ENCODE measurements at places on chromosomes 5 and 9.
A peak's percentile ranks its signal among the peaks of the same experiment; 100 is the strongest.

DNA sequence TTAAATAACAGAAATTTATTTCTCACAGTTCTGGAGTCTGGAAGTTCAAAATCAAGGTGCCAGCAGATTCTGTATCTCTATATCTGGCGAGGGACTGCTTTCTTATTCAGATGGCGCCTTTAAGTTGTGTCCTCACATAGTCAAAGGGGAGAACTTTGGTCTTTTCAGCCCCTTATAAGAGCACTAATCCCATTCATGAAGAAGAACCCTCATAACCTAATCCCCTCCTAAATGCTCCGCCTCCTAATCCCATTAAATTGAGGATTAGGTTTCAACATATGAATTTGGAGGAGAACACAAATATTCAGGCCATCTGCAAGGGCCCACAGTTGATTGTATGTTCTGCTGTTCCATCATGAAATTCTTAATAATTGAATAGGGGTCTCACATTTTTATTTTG, 10.8 kb upstream of the CCDC152 start:
- no peak for DNase-seq

GRCh38 chr5:73443829-73444498, 4.6 kb downstream of the FOXD1 start:
- DNase-seq, result no peak

DNA sequence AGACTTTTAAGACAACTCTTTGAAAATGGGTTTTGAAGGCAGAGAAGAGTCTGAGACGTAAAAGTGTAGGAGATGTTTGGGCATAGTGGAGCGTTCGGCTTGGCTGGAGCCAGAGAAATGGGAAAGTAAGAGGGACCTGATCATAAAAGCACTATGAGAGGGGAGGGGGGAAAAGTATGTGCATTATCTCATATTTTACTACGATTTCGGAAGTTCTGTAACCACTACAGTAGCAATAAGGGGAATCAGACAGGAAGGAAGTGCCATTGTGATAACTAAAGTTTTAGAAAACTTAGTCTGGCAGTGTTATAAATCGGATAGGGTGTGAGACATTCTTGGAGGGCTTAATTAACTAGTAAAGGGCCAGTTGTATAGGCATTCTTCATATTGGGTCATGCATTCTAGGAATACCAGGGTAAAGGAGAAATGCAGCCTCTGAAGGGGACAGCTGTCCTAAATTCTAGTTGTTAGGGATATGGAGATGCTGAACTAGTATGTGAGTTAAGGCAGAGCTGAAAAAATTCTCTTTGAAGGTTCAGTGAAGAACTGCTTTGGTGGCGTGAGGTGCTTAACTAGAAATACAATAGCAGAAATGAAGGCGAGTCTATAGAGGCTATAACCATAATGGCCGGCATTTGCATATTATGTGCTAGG, 83.8 kb upstream of the FREM1 start:
- DNase-seq, result no peak

GRCh38 chr5:124745928-124746915, at the start of gene ZNF608:
TSS of gene ZNF608 (minus strand) at chr5:124746639. CDS start at chr5:124744989, 1,650 bp downstream.
- no peak for DNase-seq

DNA sequence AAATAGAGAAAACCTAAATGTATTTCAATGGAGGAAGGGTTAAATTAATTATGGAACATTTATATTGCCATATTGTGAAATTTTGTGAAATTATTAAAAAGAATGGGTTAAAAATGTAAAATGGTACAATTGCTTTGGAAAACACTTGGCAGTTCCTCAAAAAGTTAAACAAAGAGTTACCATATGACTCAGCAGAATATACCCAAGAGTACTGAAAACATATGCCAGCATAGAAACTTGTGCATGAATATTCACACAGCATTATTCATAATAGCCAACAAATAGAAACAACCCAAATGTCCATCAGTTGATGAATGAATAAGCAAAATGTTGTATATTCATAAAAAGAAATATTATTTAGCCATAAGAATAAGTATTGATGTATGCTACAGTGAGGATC, 181.0 kb upstream of the MAST4 start:
- DNase-seq, result no peak

- DNase-seq, result no peak
Measured at GRCh38 chr9:11141357-11141756, 528.6 kb upstream of the PTPRD start.

GRCh38 chr9:2050236-2050635, 35.1 kb downstream of the SMARCA2 start:
- no peak for DNase-seq

DNA sequence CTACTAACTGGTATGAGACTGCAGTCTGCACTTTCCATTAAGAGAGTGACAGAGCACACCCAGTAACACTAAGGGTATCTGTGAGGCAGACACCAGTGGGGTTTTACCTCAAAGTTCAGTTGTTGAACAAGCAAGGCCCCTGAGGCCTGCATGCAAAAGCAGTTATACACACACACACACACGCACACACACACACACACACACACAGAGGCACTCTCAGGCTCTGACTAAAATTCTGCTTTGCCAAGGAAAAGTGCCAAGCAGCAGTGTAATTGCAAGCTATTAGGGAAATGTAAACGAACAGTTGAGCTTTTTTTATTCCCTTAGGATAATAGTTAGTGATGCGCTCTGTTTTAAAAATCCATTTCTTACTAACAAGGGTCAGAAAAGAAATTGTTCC, 377.1 kb downstream of the SPOCK1 start:
- DNase-seq, result peak; percentile 5

DNA sequence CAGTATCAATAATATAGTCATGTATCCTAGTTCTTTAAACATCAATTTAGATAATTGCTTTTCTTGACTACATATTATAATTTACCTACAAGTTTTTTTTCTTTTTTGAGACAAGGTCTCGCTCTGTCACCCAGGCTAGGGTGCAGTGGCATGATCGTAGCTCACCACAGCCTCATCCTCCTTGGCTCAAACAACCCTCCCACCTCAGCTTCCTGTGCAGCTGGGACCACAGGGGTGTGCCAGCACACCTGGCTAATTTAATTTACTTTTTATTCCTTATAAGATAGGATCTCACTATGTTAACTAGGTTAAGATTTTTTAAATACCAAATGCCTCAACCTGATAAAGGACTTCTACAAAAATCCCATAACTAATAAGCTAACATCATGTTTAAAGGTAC, 21.1 kb downstream of the UIMC1 start:
- DNase-seq, result no peak

- DNase-seq, result no peak
Measured at GRCh38 chr9:19184144-19184917, 46.2 kb upstream of the DENND4C start.

DNA sequence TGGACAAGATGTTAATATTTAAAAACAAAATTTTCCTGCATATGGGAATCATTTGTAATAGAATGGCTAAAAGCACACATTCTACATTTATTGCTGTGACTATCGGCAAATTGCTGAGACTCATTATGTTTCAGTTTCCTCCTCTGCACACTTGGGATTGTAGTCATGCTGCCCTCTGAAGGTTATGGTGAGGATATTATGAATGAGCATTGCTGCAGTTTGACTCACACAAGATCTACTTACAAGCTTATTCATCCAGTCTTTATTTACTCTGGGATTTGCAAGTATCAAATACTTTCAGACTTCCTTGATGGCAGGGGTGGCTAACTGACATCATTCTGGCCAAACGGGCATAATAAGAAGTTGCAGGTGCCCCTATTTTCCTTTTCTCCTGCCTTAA, 9.5 kb upstream of the NFIL3 start:
- DNase-seq, result no peak

DNA sequence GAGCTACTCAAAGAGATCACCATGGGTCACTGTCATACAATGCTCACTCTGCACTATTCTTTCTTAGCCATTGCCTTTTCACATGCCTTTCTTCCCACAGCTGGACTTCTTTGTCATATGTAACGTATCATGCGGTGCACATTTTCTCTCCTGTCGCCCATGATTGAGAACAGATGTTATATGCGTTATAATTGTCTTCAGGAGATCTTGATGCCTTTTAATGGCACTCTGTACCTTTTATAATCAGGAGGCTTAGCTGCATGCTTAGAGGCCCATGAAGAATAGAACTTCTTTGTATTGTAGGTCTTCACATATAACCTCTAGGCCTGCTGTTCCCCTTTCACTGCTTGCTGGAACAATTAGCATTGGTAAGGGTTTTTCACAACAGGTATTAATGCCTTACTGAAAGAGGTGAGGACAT, 436.1 kb downstream of the CDH10 start:
- no peak for DNase-seq

DNA sequence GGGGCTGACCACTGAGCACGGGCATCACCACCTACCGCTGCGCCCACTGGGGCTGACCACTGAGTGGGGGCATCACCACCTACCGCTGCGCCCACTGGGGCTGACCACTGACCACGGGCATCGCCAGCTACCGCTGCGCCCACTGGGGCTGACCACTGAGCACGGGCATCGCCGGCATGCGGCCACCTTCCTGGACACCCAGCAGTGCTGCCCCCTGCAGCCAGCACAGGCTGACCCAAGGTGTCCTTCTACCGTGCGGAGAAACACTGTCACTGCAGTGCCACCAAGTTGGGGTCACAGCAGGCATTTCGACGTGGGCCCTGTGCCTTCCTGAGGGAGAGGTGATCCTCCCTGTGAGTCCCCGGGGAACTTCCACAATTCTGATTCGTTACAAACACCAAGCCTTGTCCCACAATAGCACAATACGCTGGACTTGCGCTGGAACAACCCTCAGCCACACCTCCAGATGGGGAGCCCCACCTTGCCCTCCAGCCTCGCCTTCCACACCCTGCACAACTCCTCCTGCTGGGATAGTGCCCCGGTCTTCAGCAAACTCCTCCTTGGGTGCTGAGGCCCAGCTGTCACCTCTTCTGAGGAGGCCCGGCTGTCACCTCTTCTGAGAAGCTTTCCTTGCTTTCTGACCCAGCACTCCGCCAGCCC, 90.3 kb upstream of the SARDH start:
- DNase-seq, result no peak

GRCh38 chr5:179345433-179346321, at the start of gene ADAMTS2:
TSS of gene ADAMTS2 (minus strand) at chr5:179345461. CDS start at chr5:179345328, 133 bp downstream.
- DNase-seq, result no peak

DNA sequence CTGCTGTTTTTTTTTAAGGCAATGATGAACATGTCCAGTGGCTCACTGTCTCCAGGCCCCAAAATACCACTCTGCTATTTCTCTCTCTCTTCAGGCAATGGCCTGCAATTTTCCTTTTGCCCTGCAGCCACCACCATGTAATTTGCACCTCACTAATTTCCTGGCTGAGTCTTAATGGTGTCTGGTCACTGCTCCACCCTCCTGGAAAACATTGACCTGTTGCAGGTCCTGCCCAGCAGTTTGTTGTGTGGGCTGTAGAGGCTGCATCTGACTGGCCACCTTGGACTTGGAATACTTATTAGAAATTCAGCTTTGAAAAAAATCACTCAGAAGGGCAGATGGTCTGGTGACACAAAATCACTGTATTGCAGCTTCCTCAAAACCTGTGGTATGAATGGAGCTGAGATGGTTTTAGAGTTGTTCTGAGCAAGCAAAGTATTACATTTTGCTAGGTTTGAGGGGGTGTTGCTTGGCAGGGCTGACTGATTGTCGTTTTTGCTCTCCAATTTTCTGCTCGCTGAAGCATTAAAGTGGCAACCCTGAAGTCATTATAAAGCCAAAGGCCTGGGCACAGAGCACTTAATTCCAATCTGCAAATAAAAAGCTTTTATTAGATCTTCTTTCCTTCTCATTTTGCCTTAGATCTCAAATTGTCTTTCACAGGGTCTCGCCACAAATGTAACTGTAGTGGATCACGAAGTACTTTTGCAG, 134.8 kb downstream of the TMEM174 start:
- no peak for DNase-seq

DNA sequence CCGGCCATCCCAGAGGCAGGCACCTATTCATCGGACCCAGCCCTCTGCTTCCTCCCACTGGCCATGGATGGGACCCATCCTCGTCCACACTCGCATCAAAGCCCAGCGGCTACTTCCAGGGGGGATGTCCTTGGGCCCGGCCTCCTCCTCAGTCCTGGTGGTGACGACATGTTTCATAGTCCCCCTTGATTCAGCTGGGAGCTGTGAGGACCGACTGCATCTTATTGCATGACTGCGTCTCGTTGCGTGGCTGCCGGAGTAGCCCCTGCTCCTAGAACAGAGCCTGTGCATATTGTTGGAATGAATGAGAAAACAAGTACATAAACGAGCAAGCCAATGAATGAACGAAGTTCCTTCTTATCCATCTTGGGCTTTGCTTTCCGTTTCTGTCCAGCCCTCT, 12.8 kb downstream of the NCS1 start:
- no peak for DNase-seq

DNA sequence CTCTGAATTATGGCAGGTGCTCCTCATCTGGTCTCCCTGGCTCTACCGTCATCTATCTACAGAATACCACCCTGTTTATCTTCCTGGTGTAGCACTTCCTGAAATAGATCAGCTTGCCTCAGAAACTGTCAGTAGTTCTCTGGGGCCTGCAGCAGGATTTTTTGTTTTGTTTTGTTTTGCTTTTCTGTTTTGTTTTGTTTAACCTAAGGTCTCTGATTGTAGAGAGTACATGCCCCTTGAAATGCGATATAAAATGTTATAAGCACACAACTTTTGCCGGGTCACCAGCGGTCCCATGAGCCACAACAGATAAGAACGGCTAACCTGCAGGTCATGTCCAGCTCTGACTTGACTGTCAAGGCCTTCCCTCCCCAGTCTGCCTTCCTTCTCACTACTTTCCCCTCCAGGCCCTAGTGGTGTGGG, 26.6 kb upstream of the CREBRF start:
- no peak for DNase-seq

GRCh38 chr5:94849821-94850736, 231.6 kb downstream of the SLF1 start:
- DNase-seq, result peak; percentile 32

GRCh38 chr5:75366787-75367186, 29.8 kb downstream of the HMGCR start:
- DNase-seq, result no peak

DNA sequence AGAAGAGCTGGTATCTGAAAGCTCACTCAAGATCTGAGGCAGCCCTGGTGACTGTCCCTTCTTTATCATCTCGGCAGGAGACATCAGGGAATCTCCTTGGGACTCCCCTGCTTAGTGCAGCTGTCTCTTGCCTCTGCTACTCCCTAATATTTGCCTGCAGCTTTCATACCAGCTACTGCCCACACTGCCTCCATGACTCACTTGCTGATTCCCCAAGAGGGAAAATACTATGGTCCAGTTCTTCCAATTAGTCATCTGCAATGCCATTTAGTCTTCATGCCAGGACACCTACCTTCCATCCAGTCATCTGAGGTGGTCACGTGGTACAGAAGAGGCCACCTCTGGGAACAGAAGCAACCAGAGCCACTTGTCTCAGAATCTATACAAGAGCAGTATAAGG, 270.8 kb downstream of the NTRK2 start:
- no peak for DNase-seq

DNA sequence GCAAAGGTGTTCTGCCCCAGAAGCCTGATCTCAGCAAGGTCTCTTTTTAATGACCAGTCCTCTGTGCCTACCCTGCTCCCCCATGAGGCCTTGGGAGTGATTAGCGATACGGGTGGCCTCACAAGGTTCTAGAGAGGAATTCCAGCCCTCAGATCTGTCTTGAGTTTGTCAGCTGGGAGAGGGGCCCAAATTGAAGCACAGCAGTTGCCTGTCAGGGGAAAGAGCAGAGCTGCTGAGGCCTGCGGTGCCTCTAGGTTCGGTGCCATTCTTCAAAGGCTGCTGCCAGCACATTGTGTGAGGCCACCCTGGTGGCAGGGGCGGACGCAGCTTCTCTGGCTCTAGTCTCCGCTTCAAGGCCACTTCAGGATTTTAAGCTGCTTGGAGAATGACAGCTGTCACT, 85.7 kb upstream of the GRIA1 start:
- DNase-seq, result no peak

- DNase-seq, result no peak
Measured at GRCh38 chr5:16863469-16863946, 72.6 kb downstream of the MYO10 start.

GRCh38 chr9:81420024-81420423, 269.3 kb downstream of the TLE1 start:
- no peak for DNase-seq
